ENCODE measurements at places on chromosomes 2 and 18.
A peak's percentile ranks its signal among the peaks of the same experiment; 100 is the strongest.

DNA sequence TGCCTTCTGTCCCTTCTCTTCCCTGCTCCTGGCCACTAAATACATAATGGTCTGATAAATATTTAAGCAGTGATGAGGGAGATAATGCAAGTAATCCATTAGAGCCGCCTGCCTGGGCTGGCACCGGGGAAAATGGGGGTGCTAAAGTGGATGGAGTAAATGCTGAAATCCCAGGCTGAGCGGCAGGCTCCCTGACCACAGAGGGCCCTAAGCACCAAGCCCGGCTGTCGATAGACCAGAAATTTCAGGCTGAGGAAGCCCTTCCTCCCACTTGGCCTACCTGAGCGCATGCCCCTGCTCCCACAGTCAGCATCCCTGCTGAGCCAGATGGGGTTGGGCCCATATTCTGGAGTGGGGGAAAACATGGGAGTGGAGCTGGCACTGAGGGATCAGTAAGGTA lies 197.5 kb upstream of the SKOR2 start:
- DNase-seq: no peak

DNA sequence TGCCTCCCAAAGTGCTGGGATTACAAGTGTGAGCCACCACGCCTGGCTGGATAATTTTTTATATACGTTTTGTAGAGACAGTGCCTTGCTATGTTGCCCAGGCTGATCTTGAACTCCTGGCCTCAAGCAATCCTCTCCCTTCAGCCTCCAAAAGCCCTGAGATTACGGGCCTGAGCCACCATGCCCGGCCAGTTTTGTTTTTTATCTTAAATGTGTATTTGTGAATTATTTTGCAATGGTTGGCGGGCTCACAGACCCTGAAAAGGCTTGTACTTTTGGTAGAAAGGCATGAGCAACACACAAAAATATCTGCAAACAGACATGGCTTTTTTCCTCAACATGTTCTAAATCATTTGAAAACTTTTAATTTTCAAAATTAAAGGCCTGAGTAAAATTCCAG lies 73.4 kb upstream of the TMEM18 start:
- no peak for DNase-seq

DNA sequence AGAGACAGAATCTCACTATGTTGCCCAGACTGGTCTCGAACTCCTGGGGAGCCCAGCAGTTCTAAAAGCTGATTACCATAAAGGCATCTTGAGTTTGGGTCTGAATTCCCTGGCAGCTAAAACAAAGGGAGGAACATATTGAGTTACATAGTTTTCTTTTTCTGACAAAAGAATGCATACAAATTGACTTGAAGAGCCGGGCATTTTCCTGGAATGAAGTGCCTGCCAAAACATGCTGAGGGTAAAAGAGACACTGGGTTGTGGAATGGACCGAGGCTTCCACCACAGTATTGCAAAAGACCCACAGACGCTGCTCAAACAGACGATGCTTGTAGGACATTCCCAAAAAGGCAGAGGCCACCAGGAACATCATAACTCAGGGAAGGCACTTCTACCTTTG lies 35.1 kb upstream of the ROCK2 start:
- no peak for DNase-seq

GRCh38 chr2:204654669-204655068 lies 109.4 kb downstream of the PARD3B start:
- no peak for DNase-seq

DNA sequence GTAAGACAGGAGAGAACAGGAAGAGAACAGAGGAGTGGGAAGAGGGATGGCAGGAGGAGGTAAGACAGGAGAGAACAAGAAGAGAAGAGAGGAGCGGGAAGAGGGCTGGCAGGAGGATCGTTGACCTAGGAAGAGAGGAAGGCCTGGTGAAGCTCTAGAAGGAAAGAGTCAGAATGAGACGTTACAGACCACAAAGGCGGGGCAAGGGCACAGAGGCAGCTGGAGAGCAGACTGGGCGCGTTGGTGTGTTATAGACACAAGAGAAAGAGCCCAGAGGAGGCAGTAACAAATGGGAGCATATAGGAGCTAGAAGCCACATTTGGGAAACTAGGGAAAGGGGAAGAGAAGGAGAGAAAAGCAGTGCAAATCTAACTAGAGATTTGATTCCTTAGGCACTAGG lies 26.6 kb downstream of the PTRHD1 start:
- DNase-seq: no peak

GRCh38 chr2:192675681-192676080 lies 480.9 kb upstream of the TMEFF2 start:
- no peak for DNase-seq

DNA sequence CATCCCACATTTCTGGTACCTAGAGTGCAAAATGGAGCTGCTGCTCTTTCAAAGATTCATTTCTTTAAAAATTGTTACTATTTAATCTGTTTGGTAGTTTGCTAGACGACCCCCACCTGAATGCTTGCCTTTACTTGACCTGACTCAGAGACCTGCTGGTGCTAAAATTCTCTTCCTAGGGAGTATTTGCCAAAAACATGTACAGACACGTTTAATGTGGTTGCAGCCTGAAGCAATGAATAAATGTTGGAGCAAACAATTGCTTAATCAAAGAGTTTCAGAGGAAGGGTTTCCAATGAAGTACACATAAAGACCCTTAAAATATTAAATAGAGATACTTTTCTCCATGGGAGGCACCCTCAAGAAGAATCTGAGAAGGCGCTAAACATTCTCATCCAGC lies 734.4 kb downstream of the CBLN2 start:
- DNase-seq: no peak

GRCh38 chr18:49189772-49190171 lies 239.0 kb upstream of the SMAD7 start:
- no peak for DNase-seq

DNA sequence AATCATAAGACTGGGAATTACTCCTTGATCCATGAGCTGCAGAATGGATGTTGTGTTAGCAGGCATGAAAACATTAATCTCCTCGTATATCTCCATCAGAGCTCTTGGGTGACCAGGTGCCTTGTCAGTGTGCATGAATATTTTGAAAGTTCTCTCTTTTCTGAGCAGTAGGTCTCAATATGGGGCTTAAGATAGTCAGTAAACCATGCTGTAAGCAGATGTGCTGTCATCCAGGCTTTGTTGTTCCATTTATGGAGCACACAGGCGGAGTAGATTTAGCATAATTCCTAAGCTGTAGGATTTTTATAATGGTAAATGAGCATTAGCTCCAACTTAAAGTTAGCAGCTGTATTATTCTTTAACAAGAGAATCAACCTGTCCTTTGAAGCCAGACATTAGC lies 160.3 kb downstream of the MYO1B start:
- no peak for DNase-seq

DNA sequence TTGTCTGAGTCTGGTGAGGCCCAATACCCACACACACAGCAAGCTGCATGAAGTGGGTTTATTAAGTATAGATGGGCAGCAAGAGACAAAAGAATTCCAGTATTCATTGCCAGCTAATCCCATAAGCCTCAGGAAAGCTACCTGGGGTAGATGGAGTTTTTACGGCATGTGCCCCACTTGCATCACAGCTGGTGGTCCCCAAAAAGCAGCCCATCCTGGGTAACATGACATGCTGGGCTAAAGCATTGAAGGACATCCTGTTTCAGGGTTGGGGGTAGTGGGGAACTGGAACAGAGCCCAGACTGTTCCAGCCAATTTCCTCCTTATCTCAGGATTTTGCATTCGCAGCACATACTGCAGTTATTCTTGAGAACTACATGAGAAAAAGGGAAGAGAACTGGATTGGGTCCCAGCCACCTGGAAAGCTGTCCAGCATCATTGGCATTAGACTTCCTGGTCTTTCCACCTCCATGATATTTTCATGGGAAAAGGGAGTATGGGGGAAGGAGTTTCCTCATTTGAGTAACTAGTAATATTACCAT lies 240.1 kb upstream of the MMADHC start:
- DNase-seq: no peak

- no peak for DNase-seq
These were observed 65.8 kb downstream of the EMILIN2 start for GRCh38 chr18:2912357-2913299.

- DNase-seq: no peak
These were observed 3.3 kb upstream of the ORC2 start for GRCh38 chr2:200966770-200967169.

DNA sequence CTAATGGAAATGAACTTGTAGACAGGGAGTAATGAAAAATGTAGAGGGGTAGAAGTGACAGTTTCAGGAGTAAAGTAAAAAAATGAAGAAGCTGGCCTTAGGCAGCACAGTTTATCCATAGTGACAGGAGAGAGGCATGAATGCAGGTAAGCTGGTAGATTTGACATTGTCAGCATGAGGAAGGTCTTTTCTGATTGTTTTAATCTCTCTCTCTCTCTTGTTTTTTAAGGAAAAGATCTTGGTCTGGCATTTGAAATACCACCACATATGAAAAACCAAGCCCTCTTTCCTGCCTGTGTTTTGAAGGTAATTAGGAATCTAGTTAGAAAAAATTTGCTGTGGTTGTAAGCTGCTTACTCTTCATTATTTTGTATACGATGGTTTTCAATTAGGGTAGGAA lies 14.1 kb downstream of the DDX1 start:
- no peak for DNase-seq

DNA sequence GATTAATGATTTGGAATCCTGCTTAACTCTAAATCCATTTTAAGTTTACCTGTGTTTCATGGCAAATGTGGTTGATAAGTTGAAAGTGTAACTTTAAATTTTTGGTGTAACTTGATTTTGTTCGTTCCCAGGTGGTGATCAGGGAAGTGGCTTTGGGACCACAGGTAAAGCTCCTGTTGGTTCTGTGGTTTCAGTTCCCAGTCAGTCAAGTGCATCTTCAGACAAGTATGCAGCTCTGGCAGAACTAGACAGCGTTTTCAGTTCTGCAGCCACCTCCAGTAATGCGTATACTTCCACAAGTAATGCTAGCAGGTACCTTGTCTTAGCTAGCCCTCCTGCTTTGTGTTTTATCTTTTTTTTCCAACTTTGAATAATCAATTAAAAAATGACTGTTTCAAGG lies 62.8 kb downstream of the AGFG1 start:
- no peak for DNase-seq

- no peak for DNase-seq
These were observed 80.3 kb downstream of the CIB4 start for GRCh38 chr2:26560892-26561291.

- DNase-seq: no peak
These were observed 3.2 kb upstream of the FAM98A start for GRCh38 chr2:33602201-33602830.

GRCh38 chr2:130183512-130184373 lies 1.7 kb downstream of the MZT2B start:
- no peak for DNase-seq

DNA sequence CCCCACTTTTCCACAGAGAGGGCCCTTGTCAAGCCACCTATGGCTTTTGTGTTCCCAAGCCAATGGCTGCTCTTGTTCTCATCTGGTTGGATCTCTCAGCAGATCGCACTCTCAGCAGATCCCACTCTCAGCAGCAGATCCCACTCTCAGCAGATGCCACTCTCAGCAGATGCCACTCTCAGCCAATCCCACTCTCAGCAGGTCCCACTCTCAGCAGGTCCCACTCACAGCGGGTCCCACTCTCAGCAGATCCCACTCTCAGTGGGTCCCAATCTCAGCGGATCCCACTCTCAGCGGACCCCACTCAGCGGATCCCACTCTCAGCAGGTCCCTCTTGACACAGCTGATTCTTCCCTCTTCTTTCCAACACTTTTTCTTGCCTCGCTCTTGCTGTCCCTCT lies 59.3 kb upstream of the MGAT4A start:
- DNase-seq: no peak

DNA sequence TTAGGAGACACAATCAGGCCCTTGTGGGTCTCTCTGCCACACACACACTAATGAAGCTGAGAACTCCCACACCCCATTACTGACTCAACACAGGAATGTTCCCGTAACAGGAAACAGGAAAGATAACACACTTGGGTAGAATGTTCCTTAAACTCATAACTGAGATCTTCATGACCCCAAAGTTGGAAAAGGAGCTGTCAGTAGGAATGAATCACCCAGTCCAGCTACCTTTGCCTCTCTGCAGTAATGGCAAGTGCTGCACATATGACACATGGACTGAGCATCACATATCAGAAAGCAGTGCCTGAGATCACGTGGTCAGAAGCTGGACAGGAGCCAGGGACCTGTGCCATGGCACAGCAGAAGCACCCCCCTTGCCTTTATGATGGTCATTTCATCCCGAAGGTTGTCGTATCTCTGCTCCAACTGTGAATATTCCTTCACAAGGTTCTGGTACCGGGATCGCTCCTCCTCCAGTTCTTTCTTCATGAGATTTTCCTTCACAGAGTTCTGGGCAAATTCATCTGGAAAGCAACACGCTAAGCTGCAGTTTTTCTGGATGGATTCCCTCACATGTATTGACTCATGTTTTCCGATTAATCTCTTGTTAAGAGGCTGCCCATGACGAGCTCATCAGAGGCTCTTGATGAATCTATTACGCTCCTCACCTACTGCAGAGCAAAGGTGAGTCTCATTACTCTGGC lies 65.4 kb upstream of the ACAA2 start:
- DNase-seq: no peak

GRCh38 chr2:239106314-239106908 lies 258.5 kb downstream of the TWIST2 start:
- peak; percentile 55 for DNase-seq

DNA sequence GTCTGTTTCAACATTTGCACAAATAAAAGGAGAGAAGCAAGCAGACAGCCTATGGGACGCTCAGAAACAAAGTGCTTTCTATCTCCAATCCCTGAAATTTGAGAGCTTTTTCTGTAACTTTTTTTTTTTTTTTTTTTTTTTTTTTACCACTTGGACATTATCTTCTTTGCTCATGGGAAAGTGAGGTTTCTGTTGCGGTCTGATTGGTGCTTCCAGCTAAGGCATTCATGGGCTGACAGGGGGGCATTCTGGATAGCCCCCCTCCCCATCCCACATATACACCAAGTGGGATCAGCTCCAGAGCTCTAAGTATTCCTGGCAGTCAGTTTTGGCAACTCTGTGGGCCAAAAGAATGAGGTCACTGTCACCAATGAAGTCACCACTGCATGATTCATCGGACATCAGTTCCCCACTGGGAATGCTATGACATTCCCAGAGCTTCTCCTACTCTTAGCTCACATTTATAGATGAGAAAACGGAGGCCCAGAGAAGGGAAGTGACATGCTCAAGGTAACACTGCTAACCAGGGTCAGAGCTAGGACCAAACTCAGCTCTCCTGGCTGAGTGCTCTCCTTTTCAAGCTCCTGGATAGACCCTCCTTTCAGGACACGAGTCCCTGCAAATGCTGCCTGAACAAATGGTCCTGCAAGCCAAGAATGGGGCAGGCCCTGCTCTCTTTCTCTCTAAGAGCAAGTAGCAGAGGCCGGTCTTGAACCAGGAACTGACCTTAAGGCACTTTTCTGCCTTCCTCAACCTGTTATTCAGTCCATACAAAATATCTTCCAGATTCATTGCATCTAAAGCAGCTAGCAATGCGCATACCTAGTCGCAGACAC lies 61.3 kb downstream of the TMEM247 start:
- no peak for DNase-seq

GRCh38 chr2:43877782-43878464 lies 39.2 kb downstream of the ABCG8 start:
- peak; percentile 22 for DNase-seq

DNA sequence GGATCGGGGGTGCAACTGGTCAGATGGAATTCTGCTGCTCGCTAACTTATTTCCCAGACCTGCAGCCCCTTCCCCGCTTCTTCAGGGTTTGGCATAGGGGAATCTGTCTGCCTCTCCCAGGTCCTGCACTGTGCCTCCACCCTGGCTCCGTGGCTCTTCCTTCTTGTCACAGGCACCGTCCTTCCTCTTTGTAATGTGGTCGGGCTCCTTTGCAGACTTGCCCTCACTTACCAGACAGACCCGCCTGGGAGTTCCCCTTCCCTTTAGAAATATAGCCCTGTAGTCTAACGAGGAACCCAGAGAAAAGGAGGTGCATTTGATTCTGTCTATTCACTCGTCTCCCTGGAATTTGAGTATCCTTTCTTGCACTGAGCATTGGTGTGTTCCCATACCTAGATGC lies 63.9 kb upstream of the PAX8 start:
- DNase-seq: peak; percentile 75

Data from hematopoietic multipotent progenitor cell (in vitro differentiated cells).